ENCODE measurements at places on chromosomes 12 and 14.

GRCh38 chr12:105922670-105923102 lies 216.1 kb downstream of the NUAK1 start:
- DNase-seq: no peak

GRCh38 chr12:121582583-121583333 lies 1.9 kb upstream of the KDM2B start:
- DNase-seq: no peak

GRCh38 chr14:56524971-56525677 lies 54.5 kb upstream of the TMEM260 start:
- no peak for DNase-seq

DNA sequence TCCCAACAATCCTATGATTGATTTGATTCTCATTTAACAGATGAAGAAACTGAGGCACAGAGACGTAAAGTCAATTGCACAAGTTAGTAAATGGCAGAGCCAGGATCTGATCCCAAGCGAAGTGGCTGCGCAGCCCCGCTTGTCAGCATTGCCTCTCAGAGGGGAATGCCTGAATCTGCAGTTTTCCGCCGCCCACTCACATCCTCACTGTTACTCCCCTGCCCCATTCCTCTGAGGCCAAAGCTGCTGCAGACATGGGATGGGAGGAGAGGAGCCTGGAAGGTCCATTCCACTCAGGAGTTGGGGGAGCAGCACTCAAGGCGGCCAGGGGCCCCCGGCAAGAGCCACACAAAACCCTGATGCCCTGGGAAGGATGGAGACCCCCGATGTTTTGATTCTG lies 1.0 kb downstream of the NRIP2 start:
- no peak for DNase-seq

DNA sequence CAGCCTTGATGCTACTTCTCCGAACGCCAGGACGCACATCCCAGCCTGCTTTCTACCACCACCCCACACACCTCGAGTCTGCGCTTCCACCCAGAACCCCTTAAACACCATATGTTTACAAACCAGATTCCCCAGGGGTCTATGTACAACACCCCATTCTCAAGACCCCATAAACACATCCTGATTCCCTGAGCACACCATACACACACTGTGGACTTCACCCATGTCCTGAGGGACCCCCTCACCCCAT lies 733 bp downstream of the TTC7B start:
- no peak for DNase-seq

DNA sequence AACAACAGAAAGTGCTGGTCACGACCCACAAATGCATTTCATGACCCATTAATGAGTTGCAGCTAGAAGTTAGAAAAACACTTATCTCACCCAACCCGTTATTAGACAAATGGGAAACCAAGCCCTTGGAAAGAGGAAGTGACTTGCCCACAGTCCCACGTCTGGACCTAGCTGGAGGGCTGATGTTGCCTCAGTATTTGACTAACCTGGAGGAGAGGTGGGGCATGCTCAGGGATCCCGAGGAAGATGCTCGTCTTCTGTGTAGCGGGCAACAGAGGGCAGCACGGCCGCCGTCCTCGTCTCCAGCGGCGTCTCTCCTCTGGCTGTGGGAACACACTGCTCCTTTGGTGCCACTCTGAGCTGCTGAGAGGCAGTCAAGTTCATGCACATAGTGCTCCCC lies 12.7 kb downstream of the CCND2 start:
- no peak for DNase-seq

DNA sequence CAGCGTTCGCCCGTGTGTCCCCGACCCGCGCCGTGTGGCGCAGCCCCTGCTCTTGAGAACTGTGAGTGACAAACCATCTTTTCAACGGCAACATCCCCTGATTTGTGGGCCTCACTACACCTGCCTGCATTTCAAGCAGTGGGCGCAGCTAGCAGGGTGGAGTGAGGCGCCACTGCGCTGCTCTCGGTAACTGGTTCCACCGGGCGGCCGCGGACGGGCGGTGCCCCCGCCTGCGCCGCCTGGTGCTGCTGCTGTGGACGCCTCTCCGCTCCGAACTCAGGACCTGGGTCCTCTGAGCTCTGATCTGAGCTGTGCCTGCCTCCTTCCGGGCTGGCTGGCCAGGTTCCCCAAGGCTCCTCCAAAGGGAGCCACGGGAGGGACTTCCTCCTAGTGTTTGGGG lies 5.9 kb upstream of the DEGS2 start:
- no peak for DNase-seq

- no peak for DNase-seq
Observed at GRCh38 chr14:91372671-91373495, 44.7 kb downstream of the CCDC88C start.

DNA sequence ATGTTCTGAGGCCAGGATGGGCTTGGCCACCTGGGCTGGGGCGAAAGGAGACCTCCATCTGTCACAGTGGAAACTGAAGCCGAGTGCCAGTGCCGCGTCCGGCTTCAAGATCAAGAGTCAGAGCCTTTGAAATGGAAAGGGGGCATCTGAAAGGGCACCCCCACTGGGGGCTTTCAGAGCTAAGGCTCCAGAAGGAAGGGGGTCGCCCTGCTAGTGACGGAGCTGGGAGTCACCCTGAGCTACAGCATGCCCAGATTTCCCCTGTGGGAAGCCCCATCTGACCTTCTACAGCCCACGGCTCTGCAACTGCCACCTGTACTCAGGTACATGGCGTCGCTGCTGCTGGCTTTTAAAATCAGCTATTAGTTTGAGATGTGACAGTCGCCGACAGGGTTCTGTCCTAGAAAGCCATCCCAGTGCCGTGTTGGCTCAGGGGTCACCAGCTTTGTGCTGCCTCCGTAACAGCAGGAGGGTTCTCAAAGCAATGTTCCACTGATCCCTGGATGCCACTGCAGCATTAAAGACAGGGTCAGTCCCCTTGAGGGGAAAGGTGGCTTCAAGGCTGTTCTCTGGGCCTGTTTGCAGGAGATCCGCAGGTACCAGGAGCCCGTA lies 31.5 kb downstream of the CCNK start:
- DNase-seq: no peak

DNA sequence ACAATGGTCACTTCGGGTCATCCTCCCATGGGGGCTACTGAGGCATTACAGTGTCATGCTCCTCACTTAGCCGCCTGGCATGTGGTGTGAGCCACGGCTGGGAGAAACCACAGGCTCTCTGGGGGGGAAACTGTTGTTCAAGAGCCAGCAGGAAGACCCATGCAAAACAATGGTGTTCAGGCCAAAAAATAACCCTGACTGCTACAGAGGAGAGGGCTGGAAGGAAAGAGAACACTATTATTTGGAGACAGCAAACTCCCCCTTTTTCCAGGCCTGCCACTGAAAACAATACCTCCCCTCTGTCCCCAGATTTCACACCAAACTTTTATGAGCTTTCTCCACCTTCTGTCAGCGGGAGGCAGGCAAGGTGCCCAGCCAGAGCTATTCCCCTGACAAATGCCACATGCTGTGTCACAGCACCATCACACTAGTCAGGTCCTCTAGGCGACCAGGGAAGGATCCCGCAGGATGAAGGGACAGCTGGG lies 83.7 kb downstream of the CHGA start:
- DNase-seq: no peak

DNA sequence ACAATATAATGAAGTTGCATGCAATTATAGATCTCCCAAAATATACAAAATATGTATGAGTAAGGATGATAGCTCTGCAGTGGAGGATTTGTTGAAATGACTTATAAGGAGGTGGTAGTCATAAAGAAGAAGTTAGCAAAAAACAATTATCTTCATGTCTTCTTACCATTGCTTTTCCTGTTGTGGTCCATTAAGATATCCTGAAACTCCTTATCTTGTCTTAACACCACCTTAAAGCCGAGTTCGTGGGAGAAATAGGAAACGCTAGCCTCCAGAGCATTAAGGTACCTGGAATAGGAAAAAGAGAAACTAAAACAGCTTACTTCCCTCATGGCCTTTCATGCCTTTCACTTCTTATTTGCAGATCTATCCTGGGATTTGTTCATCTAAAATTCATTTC lies 15.2 kb downstream of the GUCY2C start:
- no peak for DNase-seq

DNA sequence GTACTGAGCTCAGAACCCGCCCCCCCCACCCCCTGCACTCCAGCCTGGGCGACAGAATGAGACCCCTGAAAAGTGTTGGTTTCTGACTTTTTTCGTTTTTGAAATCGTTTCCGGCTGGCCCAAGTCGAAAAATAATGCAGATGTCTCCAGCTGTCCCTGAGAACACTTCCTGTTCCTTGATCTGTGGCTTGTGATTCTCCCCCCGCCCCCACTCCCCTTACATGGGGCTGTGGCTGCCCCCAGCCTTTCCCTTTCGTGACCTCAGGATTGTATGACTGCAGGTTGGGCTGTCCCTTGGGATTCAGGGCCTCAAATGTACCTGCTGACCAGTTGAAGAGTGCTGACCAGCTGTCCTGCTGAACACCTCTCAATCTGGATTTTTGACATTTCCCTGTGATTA lies 34.1 kb downstream of the NOC4L start:
- DNase-seq: no peak

DNA sequence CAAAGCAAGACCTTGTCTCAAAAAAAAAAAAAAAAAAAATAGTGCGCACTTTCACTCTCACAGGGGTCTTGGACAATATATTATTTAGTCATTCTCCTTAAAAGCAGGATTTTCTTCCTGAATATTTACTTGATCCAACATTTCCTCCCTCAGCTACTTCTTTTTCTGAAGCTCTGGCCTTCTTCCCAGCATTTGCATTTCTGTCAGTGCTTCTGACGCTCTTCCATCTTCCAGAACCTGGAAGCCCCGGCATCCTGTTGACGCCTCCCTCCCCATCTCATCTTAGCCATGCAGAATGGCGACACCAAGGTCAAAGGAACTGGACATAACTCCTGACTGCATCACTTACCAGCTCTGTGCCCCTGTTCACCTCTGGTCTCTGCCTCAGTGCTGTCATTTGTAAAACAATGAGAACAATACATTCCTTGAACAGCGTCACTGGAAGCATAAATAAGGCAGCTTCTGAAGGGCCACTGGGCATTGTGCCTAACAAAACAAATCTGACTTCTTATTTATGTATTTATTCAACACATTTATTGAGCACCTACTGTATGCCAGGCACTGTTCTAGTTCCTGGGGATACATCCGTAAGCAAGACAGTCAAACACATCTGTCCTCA lies 90.9 kb upstream of the MDM1 start:
- no peak for DNase-seq

GRCh38 chr12:124764451-124764850 lies 99.2 kb downstream of the SCARB1 start:
- DNase-seq: no peak

DNA sequence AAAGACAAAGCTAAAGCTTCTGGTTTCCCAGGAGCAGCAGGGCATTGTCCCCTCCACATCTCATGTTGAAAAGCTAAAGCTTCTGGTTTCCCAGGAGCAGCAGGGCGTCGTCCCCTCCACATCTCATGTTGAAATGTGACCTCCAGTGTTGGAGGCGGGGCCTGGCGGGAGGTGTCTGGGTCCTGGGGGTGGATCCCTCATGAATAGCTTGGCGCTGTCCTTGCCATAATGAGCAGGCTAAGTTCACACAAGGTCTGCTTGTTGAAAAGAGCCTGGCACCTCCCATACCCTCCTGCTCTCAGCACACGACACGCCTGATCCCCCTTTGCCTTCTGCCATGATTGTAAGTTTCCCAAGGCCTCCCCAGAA lies 123.7 kb downstream of the PIWIL1 start:
- no peak for DNase-seq

DNA sequence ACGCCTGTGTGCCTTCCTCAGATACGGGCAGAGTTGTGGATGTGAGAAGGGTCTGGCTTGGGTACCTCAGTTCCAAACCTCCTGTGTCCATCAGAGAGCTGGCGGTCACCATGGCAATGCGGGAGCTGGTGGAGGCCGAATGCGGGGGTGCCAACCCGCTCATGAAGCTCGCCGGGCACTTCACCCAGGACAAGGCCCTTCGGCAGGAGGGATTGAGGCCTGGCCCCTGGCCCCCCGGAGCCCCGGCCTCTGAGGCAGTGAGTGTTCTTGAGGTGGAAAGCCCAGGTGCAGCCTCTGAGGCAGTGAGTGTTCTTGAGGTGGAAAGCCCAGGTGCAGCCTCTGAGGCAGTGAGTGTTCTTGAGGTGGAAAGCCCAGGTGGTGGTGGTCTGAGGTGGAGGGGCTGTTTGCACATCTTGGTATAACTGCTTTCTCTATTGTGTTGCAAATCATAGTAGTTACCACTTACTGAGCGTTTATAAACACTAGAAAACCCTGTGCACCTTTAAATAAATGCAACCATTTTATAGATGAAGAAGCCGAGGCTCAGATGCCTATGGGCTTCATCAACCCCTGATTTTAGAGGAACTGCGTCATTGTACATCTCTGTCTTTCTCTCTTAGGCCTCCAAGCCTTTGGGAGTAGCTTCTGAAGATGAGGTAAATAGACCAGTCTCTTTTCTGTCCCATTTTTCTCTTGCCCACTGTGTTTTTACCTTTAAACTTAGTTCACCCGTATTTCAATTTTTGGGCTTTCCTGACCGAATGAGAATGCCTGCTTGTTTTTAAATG lies 976 bp downstream of the PEX5 start:
- peak; percentile 38 for DNase-seq

- DNase-seq: peak; percentile 25
Observed at GRCh38 chr14:100610511-100611217, 23.4 kb upstream of the BEGAIN start.

DNA sequence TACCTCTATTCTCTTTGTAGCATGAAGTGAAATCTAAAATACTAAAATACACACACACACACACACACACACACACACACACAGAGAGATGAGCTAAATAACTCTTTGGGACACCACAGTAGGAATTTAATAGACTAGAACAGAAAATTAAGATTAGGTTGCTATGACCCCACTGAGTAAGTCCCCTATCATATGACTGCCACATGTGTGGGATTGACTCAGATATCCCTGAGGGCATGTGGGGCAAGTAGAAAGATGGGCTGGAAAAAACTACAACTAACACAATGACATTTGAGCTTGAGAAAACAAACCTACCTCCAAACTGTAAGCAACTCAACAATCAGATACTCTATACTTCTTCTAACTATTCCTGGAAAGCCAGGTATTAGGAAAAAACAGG lies 27.0 kb downstream of the SLC25A21 start:
- no peak for DNase-seq

DNA sequence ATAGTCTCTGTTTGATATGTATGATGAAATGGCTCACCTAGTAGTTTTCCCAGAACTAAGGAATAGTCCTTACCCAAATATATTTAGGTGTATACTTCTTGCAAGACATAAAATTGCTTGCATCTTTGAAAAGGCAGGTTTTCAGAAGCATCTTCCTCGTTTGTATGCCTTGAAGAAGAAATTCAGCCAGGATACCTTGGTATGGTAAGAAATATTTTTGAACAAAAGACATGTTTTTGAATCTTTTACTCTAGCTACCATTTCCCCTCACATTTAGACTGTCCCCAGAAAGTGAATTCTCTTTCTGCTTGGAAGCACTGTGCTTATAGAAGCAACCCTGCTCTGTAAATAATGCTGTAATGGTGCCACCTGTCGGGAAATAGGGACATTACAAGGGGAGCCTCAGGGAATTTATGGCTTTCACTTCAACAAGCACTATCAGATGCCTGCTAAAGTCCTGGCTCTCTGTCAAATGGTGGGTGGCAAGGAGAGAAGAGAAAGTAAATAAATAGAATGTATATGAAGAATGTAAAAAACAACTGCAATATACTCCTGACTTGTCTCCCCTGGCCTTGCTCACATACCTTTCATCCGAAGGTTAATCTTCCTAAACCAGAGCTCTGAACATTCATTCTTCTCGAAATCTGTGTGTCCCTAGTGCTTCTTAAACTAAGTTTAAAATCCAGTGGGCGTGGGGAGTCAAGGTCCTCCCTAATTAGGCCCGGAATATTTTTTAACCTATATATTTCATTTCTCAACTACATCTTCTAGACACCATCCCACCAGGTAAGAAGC lies 6.1 kb downstream of the CCDC184 start:
- peak; percentile 60 for DNase-seq
